ENCODE measurements at places on chromosomes 2 and 18. TPM values are rescaled to one million over a fixed set of nuclear protein-coding genes. Genes with fewer than 3 reads are reported as not detected.

Gene VWA3B
- total RNA-seq = not detected

Gene RUFY4
- not detected for total RNA-seq

Gene ITPRIPL1
- 25.6 TPM for total RNA-seq

Gene RASGRP3
- 0.07 TPM for total RNA-seq

DNA sequence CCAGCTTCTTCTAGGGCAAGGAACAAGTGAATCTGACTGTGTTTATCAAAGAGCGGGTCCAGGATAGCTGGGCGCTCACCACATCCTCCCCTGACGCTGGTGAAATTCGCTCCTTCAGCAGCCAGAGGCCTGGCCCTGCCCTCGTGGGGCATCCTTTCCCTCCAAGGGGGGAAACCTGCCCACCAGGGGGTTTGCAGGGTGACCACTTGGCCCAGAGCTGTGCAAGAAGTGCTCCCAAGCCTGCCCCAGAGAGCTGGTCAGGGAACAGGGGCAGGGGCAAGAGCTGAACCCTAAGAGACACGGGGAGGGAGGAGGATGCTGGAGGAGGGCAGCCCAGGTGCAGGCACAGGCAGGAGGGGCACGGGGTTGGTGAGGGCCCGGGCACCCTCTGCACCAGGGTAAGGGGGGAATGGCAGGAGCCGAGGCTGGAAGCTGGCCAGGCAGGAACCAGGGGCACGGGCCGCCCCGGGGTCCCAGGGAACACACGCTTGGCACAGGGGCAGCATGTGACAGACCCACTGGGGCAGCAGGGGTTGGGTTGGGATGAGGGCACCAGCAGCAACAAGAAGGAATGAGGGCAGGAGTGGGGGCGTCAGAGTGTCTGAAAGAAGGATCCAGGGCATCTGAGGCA, 2.8 kb upstream of the GPR55 start:
- no peak for DNase-seq

GRCh38 chr2:37800176-37800858, 124.8 kb upstream of the RMDN2 start:
- no peak for DNase-seq

- no peak for DNase-seq
These were observed 63.9 kb downstream of the PPP1R1C start for GRCh38 chr2:182049372-182050148.

DNA sequence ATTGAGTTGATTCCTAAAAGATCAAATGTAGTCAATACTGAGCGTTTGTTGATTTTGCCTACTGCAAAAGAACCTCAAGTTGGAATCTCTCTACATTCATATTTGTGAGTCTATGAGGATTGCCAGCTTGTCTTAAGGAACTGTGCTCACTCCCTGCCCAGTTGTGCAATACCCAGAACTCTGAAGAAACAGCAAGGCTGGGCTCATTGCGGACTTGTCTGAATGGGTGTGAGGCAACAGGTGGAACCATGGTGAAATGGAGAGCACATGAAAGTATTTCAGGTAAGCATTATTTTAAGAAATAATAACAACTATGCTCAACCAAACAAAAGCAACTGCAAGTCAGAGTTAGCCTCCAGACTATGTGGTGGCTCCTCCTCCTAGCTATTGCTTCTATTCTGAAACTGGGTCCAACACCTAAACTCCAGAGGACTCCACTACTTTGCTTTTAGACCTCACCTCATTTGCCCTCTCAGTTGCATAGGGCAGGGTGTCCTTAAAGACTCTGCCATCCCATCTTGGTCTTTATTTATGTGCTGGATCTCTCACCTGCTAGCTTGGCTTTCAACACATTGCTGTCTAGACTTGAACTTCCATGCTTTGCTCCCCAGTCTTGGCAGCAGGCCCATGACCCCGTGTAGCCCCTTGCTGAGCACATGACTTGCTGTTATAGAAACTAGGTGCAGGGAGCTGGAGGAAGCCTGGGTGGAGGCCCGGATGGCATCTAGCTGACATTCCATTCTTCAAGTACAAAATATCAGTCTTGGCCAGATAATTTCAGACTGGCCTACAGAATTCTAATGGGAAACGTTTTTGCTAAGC, 94.8 kb upstream of the ARL5A start:
- DNase-seq = no peak

DNA sequence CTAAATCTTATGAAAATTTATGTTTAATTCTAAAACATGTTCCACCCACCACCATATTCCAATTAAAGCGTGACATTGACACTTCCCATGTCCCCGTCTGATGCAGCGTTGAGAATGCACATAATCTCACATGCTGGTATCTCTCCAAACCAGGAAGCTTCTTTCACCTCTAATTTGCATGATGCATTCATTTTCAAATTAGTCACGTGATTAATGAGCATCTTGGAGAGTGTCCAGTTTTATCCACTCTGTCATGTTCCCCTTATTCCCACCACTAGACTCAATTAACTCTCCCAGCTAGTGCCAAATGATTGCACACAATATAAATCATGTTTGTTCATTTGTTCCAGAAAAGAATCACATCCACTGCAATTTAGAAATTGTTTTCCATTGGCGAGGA, 105.8 kb downstream of the RIT2 start:
- no peak for DNase-seq

DNA sequence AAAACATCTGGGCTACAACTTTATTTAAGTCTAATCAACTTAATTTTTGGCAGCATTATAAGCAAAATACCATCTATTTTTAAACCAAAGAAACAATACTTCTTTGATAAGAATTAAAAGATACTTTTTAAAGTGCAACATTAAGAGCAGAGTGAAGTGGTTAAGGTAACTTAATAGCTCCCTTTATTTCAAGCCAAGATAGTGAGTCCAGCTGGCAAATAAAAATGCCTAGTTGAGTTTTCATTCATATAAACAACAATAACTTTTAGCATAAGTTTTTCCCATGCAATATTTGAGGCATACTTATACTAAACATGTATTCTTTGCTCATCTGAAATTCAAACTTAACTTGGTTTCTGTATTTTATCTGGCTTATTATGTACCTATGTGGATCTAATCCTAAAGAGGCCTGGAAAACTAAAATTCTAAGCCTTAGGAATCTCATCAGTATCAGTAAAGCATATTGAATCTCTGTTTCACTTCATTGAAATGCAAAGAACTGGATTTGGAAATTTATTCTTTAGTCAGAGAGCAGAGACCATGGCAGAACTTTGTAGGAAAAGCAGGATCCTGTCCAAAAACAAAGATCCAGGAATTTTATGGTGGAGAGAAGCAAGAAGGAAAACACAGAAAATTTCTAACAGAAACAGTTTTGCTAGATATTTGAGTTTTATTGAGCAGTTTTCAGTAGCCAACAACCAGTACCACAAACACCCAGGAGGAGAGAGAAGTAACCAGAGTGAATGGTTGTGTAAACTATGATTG, 95.9 kb downstream of the COL3A1 start:
- no peak for DNase-seq

DNA sequence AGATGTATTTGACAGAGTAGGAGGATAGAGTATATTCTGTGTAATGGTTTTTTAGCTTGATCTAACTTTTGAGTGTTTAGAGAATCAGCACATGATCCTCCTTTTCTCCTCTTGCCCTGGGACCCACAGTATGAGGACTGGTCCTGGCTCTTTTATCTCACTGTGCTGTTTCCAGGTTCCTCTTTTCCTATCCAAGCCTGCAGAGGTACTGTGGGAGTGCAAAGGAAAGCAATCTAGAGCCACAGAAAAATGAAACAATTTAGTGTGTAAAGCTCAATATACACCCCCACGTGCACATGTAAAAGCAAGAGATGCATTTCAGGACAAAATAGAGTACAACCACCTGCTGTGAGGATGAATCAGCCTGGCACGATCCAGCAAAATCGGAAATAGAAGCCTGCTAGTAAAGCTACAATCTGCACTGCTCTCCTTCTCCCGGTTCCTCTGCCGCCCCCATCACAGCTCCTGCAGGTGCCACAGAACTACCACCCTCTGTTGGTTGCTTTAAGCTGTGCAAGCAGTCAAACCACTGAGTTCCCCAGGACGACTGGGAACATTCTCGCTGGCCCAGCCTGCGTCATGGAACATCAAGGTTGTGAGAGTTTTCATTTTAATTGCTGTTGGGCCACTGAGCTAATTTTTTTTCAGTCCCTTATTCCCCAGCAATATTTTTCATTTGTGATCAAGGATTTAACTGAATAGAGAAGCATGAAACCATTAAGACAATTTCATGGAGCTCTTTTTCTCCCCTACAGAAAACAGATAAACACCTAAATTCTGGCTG, 47.8 kb upstream of the MAPRE3 start:
- DNase-seq = peak; percentile 31

DNA sequence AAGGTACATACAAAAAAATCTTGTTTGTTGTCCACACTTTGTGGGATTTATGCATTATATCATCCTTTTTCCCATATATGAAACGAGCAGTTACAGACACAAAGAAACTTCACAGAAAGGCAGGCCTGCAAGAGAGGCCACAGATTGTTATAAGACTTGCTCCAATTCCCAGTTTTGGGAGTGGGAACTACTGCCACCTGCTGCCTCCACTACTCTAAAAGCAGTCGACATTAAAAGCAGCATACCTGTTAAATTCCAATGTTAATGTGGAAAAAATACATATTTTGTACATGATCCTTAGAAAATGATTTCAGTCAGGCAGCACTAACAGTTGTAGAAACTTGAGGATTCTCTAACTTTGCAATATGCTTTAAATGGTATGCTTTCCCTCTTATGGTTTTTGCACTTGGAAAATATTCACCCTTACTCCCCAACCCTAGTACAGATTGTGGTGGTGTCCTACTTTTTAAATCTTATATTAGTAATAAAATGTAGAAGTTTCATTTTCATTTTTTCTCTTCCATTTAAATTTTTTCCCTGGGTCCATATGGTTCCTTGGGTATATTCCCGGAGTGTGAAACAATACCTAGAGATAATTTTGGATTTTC, 37.9 kb downstream of the SLC38A11 start:
- no peak for DNase-seq

GRCh38 chr18:47254341-47254939, 3.0 kb upstream of the SKOR2 start:
- DNase-seq = peak; percentile 82

All from neural crest cell (in vitro differentiated cells).